ENCODE measurements at places on chromosomes 1 and 21.

DNA sequence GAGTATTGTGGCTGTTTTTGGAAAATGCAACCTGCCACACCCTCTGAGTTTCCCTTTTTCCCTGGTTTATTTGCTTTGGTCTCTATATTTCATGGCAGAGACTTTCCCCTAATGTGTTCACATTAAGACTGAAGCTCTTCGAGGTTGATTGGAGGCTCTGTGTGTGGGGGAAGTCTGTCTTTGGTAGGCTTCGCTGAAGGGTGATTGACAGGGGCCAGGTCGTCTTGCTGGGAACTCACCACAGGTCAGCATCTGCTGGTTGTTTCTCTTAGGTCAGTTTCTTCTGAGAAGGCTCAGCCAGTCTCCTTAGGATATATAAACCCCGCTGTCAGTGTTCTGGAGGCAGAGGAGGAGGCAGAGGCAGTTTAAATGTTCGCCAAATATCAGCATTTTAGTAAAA lies 249.4 kb downstream of the RPS6KC1 start:
- no peak for DNase-seq

- no peak for DNase-seq
Observed at GRCh38 chr1:38071312-38072256, 25.0 kb upstream of the POU3F1 start.

DNA sequence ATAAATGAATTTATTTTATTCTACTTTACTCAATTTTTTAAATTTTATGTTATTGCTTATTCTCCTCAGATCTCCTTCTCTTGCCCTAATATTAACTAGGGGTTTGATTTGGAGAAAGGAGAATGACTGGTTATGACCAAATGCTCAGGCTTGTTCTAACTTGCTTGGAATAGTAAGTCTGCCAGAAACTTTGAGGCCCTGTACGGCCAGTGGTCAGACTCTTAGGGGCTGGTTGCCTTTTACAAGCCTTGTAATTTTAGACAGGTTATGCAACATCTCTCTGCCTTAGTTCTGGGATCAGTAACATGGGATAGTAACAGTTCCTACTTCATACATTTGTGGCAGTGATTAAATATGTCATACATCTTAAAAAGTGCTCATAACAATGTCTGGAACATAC lies 279.5 kb downstream of the DUSP10 start:
- DNase-seq = no peak

- no peak for DNase-seq
Observed at GRCh38 chr1:117753652-117754051, 147.8 kb downstream of the TENT5C start.

GRCh38 chr1:94702442-94702815 lies 117.7 kb upstream of the SLC44A3 start:
- no peak for DNase-seq

- no peak for DNase-seq
Observed at GRCh38 chr1:110768605-110769004, 93.9 kb upstream of the KCNA3 start.

GRCh38 chr1:221983444-221983843 lies 241.6 kb upstream of the DUSP10 start:
- DNase-seq = no peak

GRCh38 chr1:186828611-186829454 lies at the start of gene PLA2G4A:
PLA2G4A (plus strand) TSS chr1:186828949; CDS start chr1:186854355, 25,406 bp downstream.
- no peak for DNase-seq

DNA sequence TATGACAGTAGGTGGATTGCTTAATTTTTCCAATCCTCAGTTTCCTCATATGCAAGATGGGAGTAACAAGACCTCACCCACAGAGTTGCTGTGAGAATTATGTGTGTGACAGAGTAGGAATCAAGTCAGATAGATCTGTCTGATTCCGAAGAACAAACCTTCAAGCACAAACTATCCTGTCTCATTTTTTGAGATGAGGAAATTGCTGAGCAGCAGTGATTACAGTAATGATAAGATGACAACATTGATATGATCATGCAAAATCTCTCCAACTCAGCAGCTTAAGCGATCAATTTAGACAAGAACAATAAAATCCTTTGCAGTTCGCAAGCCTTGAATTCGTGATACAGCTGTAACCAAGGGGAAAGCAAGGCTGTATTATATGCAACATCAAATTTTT lies 474.1 kb downstream of the OMA1 start:
- no peak for DNase-seq

GRCh38 chr21:45972716-45973474 lies 8.7 kb upstream of the COL6A1 start:
- DNase-seq = no peak

- peak; percentile 55 for DNase-seq
Observed at GRCh38 chr1:89995598-89996449, 914 bp downstream of the ZNF326 start.

DNA sequence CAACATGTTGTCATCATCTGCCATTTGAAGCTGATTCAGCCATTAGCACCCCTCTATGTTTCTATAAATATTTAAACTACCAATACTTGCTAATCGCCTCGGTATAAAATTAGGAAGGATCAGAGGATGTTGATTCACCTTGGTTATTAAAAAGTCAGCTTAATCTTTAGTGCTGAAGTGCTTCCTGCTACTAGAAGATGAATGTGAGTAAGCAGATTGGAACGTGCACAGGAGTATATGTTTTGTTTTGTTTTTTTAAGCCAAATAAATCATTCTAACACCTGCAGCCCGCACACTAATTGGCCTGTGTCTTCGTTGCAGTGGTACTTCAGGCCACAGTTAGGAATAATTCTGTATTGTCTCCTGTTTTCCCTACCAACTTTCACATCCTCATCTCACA lies 485.7 kb downstream of the AJAP1 start:
- no peak for DNase-seq

- no peak for DNase-seq
Observed at GRCh38 chr1:100100202-100100601, 32.5 kb downstream of the SASS6 start.

- DNase-seq = no peak
Observed at GRCh38 chr1:33718186-33718585, 145.7 kb upstream of the HMGB4 start.

DNA sequence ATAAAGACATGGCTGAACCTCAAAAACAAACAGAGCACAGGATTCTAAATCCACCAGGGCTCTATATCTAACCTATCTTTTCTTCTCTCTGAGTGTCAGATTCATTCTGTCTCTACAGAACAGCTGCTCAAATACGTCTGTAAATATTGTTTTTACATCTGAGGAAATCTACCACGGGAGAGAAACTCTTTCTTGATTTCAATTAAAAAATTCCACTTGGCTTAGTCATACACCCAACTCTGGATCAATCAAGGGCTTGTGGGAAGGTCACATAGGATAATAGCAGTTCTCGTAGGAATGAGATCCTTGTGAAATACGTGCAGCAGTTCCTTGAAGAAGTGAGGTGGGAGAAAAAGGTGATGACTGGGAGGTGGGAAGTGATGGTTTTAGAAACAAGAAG lies 1355.7 kb upstream of the ADGRL2 start:
- DNase-seq = no peak

GRCh38 chr1:167562702-167563101 lies 9.1 kb upstream of the CREG1 start:
- no peak for DNase-seq

Measured in hippocampal formation (tissue), 2 donors.